Activated CD4-positive, alpha-beta memory T cell treated with anti-CD3 and anti-CD28 coated beads for 36 hours (primary cell): ENCODE measurements at places on chromosomes 5 and 9. TPM values are rescaled to one million over a fixed set of nuclear protein-coding genes. Genes with fewer than 3 reads are reported as not detected.

DNA sequence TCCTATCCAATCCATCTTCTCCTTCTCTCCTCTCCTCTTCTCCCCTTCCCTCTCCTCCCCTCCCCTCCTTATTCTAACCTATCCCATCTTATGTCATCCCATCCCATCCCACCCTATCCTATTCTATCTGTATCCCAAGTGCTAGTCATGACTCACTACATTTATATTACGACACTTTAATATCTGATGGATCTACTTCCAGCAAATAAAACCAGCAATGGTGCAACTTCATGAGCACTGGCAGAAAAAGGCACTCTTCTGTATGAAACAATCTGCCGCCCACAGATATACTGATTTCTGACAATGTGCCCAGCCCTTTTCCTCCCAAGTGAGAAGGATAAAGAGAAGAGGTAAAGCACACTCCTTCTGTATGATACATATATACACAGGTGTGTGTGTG lies 86.6 kb upstream of the ANKH start:
- DNase-seq = no peak

DNA sequence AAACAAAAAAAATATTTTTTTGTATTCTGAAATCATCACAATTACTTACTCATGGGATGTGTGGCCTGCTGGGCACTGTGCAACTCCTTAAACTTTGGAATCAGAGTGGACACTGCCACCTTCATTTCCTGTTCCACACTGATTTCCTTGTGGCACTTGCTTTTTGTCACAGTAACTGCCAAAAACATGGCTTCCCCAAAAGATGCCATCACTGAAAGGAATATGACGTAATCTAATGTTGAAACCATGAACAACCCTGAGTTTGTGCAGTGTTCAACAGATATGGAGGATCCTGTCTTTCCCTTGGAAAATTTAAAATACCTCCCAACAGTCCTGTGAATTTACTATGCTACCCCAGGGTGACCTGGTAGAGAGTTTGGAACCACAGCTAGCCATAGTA lies 12.6 kb upstream of the IL12B start:
- DNase-seq = no peak

DNA sequence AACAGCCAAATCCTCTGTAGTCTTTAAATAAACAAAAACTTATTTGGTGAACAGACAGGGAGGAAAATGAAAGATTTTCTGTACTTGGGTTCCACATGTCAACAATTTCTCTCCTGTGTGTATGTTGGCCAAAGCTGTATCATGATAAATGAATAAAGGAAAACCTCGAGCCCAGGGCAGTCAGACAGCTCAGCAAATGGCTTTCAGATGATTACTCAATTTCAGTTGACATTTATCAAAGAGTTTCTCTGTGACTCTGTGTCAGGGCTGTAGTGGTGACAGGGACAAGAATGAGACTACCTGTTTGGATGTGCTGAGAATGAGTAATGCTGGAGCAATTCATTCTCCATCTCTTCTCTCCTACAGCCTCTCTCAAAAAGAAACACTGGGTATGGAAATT lies 45.7 kb upstream of the PTGS1 start:
- no peak for DNase-seq

DNA sequence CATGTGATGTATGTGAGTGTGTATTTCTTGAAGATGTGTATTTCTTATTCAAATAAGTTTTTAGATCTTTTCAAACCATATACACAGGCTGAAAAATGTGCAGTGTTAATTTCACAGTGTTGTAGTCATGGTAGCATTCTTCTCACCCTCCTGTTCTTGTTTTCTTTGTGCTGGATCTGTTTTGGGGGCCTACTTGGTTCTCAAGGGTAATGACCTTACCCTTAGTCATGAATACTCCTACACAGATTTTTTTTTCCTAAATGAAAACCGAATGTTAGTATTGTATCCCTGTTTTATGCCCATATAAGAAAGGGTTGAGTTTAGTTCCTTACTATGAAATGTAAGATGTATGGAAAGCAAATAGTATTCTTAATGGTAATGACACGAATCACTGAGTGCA lies 88.0 kb downstream of the SLC44A1 start:
- no peak for DNase-seq

GRCh38 chr5:91469517-91470165 lies 86.5 kb upstream of the ARRDC3 start:
- DNase-seq = no peak

DNA sequence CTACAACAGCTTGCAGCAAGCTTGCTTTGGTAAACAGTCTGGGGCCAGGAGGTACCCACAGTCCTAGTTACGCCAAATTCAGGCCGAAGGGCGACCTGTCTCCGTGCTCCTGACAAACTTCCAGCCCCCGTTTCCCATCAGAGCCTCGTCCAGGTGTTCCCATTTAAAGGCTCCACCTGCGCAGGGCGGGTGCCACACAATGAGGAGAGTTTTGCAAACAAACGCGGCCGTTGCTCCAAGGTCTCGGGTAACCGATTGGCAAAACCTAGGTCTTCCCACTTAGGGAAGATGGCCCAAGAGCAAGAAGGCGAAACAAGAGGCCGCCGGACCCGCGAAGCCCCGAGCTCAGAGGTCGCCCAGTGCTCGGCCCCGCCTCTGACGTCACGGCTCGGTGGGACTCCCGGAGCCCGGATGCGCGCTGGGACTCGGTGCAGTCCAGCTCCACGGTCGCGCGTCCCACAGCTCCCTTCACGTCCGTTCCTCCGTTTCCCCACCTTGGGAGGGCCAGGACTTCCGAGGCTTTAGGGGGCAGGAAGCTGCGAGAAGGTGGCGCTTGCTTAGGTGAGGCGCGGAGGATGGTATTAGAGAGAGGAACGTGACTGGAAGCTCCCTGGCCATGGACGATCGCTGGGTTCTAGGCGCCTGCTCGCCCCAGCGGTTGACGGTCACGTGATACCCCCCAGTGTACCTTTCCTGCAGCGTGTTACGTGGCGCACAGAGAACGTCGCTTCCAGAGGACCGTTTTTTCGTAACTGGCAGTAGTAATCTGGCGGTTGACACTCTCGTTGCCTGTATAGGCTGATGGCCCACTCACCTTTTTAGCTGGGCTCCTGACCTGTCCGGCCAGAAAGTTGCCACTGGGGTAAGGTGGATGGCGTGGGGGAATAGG lies 41.8 kb upstream of the KDM4C start:
- DNase-seq = peak; percentile 84

The STPG3 gene
- total RNA-seq = not detected
